ENCODE measurements at places on chromosomes 7 and 10.
A peak's percentile ranks its signal among the peaks of the same experiment; 100 is the strongest.

DNA sequence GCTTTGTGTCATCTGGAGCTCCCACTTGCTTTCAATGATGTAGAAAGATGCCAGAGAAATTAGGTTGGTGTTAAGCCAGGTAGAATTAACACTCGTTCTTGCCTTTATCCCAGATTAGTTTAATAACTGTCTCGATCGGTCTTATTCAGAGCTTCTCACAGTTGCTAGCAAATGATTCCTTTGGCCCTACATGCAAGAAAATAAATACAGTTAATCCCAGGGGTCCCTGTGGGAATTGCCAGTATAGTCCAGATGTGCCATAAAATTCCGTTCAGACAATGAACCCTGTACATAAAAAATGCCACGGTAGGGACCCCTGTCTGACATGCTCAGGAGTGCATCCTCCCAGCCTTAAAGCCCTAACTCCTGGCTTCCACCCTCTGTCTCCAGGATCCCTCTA lies 207.5 kb downstream of the ARHGAP12 start:
- no peak for DNase-seq

DNA sequence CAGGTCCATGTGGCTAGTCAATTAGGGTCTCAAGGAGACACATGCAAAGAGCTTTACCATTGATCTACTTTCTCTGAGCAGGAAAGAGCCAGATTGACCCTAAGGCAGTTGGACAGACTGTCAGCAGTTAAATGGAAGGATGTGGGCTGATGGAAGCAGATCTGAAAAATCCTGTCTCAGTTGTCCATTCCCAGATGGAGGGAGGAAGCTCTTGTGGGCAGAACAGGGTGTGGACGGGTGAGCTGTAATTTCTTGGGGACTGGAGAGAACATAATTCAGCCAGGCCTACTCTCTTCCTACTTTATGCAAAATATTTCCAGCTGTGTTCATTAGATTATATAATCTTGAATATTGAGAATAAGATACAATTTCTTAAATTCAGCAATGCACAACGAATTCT lies 163.6 kb downstream of the GNAT3 start:
- DNase-seq = no peak

DNA sequence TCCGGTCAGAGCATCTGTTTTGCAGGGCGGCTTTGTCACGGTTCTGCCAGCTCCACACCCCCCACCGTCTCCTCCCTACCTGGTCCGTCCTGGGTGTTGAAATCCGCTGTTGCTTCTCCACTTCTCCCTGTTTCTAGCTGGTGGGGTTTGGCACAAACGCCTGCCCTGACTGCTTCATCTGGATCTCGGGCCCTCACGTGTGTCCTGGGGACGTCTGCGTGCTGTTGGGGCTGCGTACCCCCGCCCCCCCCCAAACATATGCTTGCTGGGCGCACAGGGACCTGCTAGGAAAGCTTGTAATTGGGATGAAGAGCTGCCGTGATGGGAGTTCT lies 11.3 kb downstream of the AMZ1 start:
- no peak for DNase-seq

DNA sequence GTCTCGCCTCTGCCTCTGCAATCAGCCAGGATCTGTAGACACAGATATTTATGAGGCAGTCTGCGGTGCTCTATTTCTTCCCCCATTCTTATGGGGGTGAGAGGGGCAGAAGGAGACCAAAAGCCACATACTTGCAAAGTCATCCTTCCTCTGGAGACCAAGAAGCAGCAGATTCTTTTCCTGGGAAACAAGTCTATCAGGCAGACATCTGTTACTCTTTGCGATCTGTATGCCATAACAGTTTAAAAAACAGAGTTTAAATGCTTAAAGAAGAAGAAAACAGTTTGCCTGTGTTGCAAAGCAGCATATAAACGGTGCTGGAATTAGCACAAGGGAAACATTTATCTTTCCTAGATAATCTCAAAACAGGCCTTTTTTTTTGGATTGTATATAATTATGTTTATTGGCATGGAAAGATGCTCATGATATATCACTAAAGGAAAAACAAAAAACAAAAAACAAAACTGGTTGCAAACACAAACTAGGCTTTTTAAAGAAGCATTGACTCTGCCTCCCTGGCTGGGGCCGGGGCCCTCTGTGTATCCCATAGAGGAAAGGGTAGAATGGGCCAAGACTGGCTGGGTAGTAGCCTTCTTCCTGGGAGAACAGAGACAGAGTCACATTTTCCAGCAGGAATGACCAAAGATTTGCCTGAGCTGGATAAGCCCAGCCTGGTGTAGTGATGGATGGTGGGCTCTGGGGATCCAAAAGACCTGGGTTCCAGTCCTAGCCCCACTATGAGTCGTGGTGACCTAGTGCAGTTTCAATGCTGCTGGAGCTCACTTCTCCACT lies 50.4 kb downstream of the RGS10 start:
- no peak for DNase-seq

- no peak for DNase-seq
These were observed 12.8 kb downstream of the SUGCT start for GRCh38 chr7:40147371-40148246.

DNA sequence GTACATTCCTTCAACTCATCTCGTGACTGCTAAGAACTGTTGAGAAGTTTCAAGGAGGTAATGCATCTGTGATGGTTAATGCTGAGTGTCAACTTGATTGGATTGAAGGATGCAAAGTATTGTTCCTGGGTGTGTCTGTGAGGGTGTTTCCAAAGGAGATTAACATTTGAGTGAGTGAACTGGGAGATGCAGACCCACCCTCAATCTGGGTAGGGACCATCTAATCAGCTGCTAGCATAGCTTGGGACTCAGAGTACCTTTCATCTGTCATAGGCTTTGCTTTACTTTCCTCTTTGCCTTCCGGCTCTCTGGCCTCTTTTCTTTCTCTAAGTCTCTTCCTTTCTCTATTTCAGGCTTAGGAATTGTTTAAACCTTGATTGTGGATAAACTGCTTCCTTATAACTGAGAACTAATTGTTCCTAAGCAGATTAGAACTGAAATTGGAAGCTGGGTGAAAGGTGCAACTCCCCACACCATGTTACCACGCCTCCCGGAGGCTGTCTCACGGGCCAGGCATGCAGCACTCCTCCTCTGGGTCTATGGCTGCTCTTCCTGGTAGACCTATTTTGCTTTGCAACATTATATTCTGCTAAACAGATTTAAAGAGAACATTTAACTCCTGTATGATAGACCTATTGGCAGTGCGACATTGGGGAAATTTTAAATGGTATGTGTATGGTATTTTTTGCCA lies 298.2 kb downstream of the CCSER2 start:
- no peak for DNase-seq

- DNase-seq = no peak
These were observed 1.3 kb upstream of the ACHE start for GRCh38 chr7:100896732-100897608.

DNA sequence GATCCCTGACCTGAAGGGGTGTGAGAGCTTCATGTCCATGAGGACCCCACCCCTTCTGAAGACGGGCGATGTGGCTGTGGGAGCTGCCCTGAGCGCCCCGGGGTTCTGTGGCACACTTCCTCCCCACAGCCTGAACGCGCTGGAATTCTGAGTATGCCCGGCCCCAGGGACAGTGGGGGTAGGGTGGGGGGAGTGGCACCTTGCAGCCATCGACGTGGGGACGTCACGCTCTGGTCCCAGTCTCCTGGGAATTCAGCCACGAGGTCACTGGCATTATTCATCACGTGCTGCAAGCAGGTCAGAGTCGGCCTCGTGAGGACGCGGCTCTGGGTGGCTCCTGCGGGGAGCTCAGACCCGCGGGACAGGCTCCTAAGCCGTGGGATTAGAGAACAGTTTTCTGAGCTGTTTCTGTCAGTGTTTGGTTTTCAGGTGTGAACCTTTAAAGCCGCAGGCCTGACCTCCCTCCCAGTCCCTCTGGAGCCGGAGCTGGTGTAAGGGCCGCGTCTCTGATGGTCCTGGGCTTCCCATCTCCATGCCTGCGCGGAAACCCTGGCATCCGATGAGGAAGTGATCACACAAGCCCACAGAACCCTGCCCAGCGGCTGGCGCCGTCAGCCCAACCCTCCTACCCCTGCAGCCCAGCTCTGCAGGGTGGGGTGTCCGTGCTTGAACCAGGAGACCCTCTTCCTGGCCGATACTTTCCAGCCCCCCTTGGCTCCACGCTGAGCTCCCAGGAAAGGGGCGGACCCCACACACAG lies 16.1 kb downstream of the GPR146 start:
- no peak for DNase-seq

- DNase-seq = no peak
These were observed 41.1 kb upstream of the FAM204A start for GRCh38 chr10:118383063-118383689.

GRCh38 chr7:158450476-158451124 lies 137.0 kb downstream of the PTPRN2 start:
- DNase-seq = no peak

DNA sequence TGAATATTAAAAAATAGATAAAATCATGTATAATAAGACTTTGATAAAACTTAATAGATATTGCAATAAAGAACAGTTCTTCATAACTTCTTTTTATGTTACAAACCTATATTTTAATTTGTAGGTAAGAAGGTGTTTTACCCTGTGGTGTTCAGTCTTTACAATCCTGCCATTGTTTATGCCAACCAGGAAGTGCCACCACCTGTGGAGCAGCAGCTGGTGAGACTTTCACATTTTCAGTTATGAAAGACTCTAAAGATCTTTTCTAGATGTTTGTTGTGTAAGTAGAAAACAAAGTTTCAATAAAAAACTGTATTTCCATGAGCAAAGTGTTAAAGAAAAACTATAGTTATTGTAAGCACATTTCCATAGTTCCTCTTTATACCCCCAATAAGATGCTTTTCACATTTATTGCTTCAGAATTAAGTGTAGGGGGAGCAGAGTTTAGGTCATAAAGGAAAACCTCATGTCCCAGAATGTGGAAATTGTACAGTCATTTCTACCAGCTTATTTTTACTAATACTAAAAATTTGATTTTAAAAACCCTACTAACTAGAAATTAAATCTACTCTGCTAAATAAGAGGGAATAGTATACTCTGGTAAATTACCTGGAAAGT lies 28.7 kb downstream of the CSGALNACT2 start:
- DNase-seq = no peak

- DNase-seq = no peak
These were observed 25.1 kb downstream of the HDAC9 start for GRCh38 chr7:18520450-18521235.

- no peak for DNase-seq
These were observed 37.1 kb downstream of the COL1A2 start for GRCh38 chr7:94431619-94432280.

DNA sequence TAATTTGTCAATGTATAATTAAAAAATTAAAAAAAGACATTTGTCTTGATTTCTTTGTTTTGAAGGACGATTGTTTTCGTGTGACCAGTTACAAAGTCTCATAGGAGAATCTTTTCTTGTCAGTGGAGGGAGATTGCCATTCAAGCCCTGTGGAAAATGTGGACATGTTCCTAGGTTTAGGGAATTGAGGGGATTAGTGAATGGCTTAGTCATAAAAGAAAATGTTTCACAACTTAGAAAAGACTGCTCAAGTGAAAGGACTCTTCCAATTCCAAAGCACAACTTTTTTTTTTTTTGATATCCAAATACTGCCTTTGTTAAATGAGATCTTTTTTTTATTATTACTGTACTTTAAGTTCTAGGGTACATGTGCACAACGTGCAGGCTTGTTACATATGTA lies 140.7 kb upstream of the HABP2 start:
- DNase-seq = no peak

DNA sequence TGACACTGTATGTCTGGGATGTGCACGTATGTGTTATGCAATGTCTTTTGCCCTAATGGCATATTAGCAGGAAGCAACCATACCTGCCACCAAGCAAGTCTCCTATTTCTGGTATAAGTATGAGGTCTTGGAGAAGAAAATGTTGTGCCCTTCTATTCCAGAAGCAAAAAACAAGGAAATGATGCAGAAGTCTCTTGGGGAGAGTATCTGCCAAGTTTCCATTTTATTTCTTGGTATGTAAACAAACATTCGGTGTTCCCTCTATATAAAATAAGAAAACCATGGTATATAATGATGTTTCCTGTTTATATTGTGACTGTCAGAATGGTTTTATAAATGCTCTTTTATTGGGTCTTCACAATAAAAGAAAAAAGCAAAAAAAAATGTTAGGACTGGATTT lies 19.3 kb upstream of the MYO3A start:
- no peak for DNase-seq

GRCh38 chr7:75977743-75978142 lies 16.7 kb downstream of the TMEM120A start:
- no peak for DNase-seq

GRCh38 chr7:136890399-136890798 lies 21.9 kb downstream of the CHRM2 start:
- DNase-seq = no peak

DNA sequence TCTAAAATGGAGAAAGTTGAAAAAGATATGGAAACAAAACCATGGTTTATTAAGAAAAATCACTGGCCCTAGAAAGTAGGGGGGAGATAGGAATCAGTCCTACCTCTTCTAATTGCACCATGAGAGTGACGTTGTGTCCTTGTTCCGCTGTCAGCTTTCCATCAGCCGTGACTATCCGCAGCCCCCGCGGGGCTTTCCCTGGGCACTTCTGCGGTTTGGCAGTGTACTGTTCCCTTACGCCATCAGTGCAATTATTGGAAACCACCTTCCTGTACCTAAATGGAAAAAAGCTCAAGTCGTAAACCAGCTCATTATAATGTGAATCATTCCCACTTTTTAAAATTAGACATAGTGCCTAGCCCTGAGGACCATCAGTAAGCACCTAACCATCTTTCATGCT lies 512.2 kb downstream of the SORCS1 start:
- no peak for DNase-seq

GRCh38 chr7:113582471-113582870 lies 336.3 kb downstream of the PPP1R3A start:
- DNase-seq = no peak

GRCh38 chr7:515628-516027 lies 4.0 kb downstream of the PDGFA start:
- no peak for DNase-seq

DNA sequence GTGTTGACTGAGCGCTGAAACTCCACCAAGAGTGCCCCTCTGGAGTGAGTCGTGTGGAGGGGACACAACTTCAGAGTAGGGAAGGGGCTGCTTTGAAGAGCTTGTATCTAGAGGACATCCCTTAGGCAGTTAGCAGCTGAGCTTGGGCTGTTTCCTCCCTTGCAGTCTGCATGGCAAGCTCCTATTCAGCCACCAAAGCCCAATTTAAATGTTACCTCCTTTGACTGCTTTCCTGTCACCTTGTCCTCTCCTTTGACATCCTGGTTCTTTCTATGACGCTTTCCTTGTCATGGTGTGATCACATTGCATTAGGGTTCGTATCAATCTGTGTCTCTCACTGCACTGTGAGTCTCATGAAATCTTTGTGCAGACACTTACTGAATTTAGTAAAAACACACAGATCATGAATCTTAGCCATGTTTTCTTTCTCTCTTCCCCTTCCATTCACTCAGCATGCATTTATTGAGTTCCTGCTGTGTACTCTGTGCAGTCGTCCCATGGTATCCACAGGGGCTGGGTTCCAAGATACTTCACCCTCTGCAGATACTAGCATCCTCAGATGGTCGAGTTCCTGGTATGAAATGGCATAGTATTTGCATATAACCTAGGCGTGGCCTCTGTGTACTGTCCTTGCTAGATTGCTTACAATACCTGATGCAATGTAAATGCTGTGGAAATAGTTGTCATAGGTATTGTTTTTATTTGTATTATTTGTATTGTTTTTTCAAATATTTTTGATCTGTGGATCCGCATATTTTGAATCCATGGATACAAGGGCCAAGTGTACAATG lies 228.5 kb downstream of the CCDC3 start:
- no peak for DNase-seq

- no peak for DNase-seq
These were observed 34.5 kb upstream of the GATAD1 start for GRCh38 chr7:92412745-92413144.

- DNase-seq = peak; percentile 7
These were observed at the start of gene C10orf67 for GRCh38 chr10:23344241-23344841. Gene C10orf67 (minus strand): TSS chr10:23344797. CDS start chr10:23344774, 23 bp downstream.
